ENCODE measurements at places on chromosomes 2 and 18. TPM values are rescaled to one million over a fixed set of nuclear protein-coding genes. Genes with fewer than 3 reads are reported as not detected.

GRCh38 chr2:133718688-133719201 is 150.5 kb upstream of the NCKAP5 start:
- DNase-seq = no peak
- H3K27me3 ChIP-seq = no peaks in the 10 kb centered on the region
- H3K4me3 ChIP-seq = no peak overlapping the region
- H3K36me3 ChIP-seq = no peaks in the 10 kb centered on the region

GRCh38 chr18:48481092-48481491 is 57.7 kb upstream of the CTIF start:
- peaks cover under 1% of the 10 kb centered on the region for H3K4me1 ChIP-seq
- no peak overlapping the region for H3K4me3 ChIP-seq
- peaks cover 3% of the 10 kb centered on the region for H3K36me3 ChIP-seq
- no peak overlapping the region for H3K27ac ChIP-seq

- peaks cover 9% of the 10 kb centered on the region for H3K36me3 ChIP-seq
- DNase-seq = no peak
- H3K4me3 ChIP-seq = no peak overlapping the region
- H3K27ac ChIP-seq = no peak overlapping the region
- no peaks in the 10 kb centered on the region for H3K27me3 ChIP-seq
These were observed 197.2 kb downstream of the GLI2 start for GRCh38 chr2:120932881-120933280.

GRCh38 chr2:33129263-33130053 is 182.7 kb downstream of the LTBP1 start:
- H3K4me3 ChIP-seq = no peak overlapping the region
- peaks cover 8% of the 10 kb centered on the region for H3K4me1 ChIP-seq
- no peaks in the 10 kb centered on the region for H3K36me3 ChIP-seq

- peaks cover 91% of the 10 kb centered on the region for H3K36me3 ChIP-seq
- DNase-seq = peak; percentile 80
- H3K4me3 ChIP-seq = peak overlapping the region; percentile 66
- H3K27ac ChIP-seq = peak overlapping the region; percentile 99
- H3K27me3 ChIP-seq = no peaks in the 10 kb centered on the region
These were observed 13.1 kb downstream of the CFLAR start for GRCh38 chr2:201128933-201129505.

- H3K27ac ChIP-seq = no peak overlapping the region
- no peaks in the 10 kb centered on the region for H3K4me1 ChIP-seq
- no peaks in the 10 kb centered on the region for H3K27me3 ChIP-seq
- no peak for DNase-seq
These were observed 812.5 kb downstream of the DCC start for GRCh38 chr18:53152476-53152875.

- no peak for DNase-seq
- peaks cover 5% of the 10 kb centered on the region for H3K36me3 ChIP-seq
- H3K4me3 ChIP-seq = peak overlapping the region; percentile 48
- no peak overlapping the region for H3K27ac ChIP-seq
- no peaks in the 10 kb centered on the region for H3K27me3 ChIP-seq
These were observed 335.1 kb downstream of the SETBP1 start for GRCh38 chr18:45015788-45016128.

DNA sequence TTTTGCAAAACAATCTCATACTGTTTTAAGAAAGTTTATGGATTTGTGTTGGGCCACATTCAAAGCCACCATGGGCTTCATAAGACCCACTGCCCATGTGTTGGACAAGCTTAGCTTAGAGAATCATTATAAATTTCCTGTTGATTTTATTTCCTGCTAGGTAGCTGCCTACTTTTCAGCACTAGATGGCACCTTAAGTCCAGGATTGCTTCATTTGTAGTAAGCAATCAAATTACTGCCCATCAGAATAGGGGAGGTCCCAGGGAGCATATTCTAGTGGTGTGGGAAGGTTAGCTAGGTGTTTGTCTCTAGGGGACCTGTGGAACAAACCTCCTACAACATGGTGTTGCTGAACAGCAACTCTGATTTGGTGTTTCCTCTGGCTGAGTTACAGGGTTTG is 11.0 kb upstream of the DCDC2C start:
- H3K4me1 ChIP-seq = no peaks in the 10 kb centered on the region
- no peaks in the 10 kb centered on the region for H3K36me3 ChIP-seq
- no peak overlapping the region for H3K4me3 ChIP-seq
- DNase-seq = peak; percentile 5

DNA sequence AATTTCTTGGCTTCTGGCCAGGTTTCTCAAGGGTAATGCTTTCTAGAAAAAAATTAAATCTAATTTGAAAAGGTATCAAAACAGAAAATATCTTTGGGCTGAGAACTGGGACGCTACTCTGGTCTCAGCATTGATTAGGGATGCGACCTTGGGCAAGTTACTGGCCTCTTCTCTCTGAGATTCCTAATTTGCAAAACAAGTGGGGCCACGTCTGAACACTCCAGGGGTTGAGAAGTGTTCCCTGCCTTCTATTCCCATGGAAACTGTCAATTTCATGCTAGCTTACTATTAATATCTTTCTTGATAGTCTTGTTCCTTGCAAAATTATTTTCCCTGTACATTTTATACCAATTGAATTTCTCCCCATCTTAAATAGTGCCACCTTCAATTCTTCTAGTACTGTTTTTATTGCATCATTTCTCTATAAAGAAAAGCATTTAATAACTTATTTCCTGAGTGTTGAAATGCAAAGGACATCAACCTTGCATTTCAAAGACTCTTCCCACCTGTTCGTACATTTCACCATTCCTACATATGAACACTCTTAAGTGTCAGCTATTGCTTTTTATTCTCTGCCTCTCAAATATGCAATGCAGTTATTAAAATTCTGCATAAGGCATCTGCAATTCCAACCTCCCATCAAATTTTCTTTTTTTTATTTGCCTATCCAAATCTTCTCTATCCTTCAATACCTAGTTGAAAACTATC is 118.3 kb upstream of the DSEL start:
- no peaks in the 10 kb centered on the region for H3K27me3 ChIP-seq
- no peaks in the 10 kb centered on the region for H3K36me3 ChIP-seq
- DNase-seq = no peak
- no peak overlapping the region for H3K4me3 ChIP-seq

GRCh38 chr2:17413036-17413435 is 105.2 kb downstream of the RAD51AP2 start:
- no peaks in the 10 kb centered on the region for H3K4me1 ChIP-seq
- H3K27ac ChIP-seq = no peak overlapping the region
- DNase-seq = no peak
- H3K27me3 ChIP-seq = no peaks in the 10 kb centered on the region
- H3K4me3 ChIP-seq = no peak overlapping the region

GRCh38 chr2:145748927-145749326 is 1229.0 kb upstream of the ZEB2 start:
- H3K27ac ChIP-seq = no peak overlapping the region
- H3K36me3 ChIP-seq = peaks cover 9% of the 10 kb centered on the region
- H3K4me3 ChIP-seq = no peak overlapping the region
- peaks cover 55% of the 10 kb centered on the region for H3K4me1 ChIP-seq

DNA sequence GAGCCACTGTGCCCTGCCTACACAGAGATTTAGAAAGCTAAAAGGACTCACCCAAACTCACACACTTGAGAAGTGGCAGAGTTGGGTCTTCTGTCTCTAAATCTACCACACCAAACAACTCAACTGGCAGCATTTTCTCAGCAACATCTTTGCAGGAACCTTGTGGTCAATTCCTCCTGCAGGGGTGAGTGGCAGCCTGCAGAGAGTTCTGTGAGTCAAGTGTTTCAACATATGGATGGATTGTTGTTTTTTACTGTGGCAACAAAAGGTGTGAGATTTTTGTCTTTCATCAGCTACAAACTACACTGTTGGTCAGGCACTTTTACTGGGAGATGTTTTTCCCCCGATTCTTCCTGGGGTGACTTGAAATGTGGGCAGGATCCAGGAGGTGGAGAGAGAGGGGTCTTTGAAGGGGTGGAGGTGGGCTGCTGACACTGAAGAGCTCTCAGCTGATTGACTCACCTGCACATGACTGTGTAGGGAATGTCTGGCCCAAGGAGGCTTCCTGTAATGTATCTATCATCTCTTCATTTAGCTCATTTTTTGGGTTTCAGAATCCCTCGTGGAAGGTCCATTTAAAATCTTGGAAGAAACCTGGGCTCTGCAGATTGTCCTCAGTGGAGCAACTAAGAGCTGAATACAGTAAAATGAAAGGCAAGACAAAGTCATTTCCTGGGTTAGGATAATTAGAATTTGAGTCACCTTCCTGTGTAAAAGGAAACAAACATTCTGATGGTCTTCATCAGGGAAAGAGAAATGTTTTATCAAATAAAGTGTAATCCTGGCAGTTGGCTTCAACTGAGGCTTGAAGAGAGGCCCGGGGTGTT is 98.6 kb downstream of the MSH2 start:
- H3K36me3 ChIP-seq = no peaks in the 10 kb centered on the region
- no peak overlapping the region for H3K27ac ChIP-seq
- no peak for DNase-seq
- H3K4me1 ChIP-seq = no peaks in the 10 kb centered on the region

- no peak for DNase-seq
- no peak overlapping the region for H3K27ac ChIP-seq
- H3K27me3 ChIP-seq = no peaks in the 10 kb centered on the region
- no peak overlapping the region for H3K4me3 ChIP-seq
These were observed 39.5 kb downstream of the ATP9B start for GRCh38 chr18:79108549-79109215.

DNA sequence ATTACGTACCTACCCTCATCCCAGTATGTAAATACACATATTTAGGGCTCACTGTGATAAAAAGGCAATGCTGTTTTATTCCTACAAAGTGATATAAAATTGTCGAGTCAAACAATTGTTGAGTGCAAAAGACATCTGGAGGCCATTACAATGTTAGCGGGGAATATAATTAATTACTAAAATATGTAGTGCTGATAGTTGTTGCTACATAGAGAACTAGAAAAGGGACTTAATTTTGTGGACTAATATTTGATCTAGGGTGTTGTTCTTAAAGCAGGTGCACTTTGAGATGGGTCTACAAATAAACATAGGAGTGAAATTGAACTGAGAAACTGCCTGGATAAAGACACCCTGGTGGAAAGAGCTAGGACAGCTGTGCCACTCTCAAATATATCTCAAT is 300.1 kb downstream of the NOL4 start:
- H3K4me3 ChIP-seq = no peak overlapping the region
- no peak for DNase-seq
- no peaks in the 10 kb centered on the region for H3K4me1 ChIP-seq
- no peak overlapping the region for H3K27ac ChIP-seq
- no peaks in the 10 kb centered on the region for H3K27me3 ChIP-seq

DNA sequence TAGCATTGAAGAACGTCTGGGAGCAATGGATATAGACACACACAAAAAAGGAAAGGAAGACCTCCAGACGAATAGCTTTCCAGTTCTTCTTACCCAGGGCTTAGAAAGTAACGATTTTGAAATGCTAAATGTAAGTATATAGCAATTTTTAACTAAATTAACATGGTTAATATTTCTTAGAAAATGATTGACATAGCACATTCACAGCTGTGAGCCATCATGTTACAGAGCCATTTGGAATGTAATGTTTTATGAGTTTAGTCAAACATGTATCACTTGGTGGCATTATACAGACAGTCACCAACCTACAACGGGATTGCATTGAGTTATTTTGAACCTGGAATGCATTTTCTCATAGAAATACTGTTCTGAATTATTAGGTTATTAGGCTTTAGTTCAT is 35.1 kb downstream of the WDR43 start:
- no peaks in the 10 kb centered on the region for H3K27me3 ChIP-seq
- peaks cover 82% of the 10 kb centered on the region for H3K36me3 ChIP-seq
- no peak overlapping the region for H3K27ac ChIP-seq
- H3K4me1 ChIP-seq = no peaks in the 10 kb centered on the region
- no peak for DNase-seq

GRCh38 chr18:44180683-44181082 is 500.0 kb upstream of the SETBP1 start:
- H3K36me3 ChIP-seq = no peaks in the 10 kb centered on the region
- no peaks in the 10 kb centered on the region for H3K27me3 ChIP-seq
- no peak for DNase-seq
- H3K27ac ChIP-seq = no peak overlapping the region

DNA sequence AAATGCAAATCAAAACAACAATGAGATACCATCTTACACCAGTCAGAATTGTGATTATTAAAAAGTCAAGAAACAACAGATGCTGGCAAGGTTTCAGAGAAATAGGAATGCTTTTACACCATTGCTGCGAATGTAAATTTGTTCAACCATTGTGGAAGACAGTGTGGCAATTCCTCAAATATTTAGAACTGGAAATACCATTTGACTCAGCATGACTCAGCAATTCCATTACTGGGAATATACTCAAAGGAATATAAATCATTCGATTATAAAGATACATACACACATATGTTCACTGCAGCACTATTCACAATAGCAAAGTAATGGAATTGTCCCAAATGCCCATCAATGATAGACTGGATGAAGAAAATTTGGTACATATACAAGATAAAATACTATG is 516.7 kb downstream of the ERBB4 start:
- H3K27ac ChIP-seq = no peak overlapping the region
- no peaks in the 10 kb centered on the region for H3K36me3 ChIP-seq
- H3K4me1 ChIP-seq = peaks cover 9% of the 10 kb centered on the region

- H3K27me3 ChIP-seq = no peaks in the 10 kb centered on the region
- no peak overlapping the region for H3K4me3 ChIP-seq
- no peak overlapping the region for H3K27ac ChIP-seq
- no peak for DNase-seq
- H3K4me1 ChIP-seq = peaks cover 47% of the 10 kb centered on the region
These were observed 74.7 kb upstream of the PPM1B start for GRCh38 chr2:44093970-44094369.

- DNase-seq = no peak
- no peaks in the 10 kb centered on the region for H3K4me1 ChIP-seq
- no peak overlapping the region for H3K4me3 ChIP-seq
- peaks cover 100% of the 10 kb centered on the region for H3K27me3 ChIP-seq
These were observed 77.4 kb downstream of the TWIST2 start for GRCh38 chr2:238925281-238925680.

GRCh38 chr18:3982541-3982940 is 472.6 kb downstream of the DLGAP1 start:
- peaks cover 32% of the 10 kb centered on the region for H3K4me1 ChIP-seq
- no peaks in the 10 kb centered on the region for H3K27me3 ChIP-seq
- no peak overlapping the region for H3K27ac ChIP-seq
- H3K4me3 ChIP-seq = no peak overlapping the region
- DNase-seq = no peak

Gene OTOS
- not detected for total RNA-seq

Gene CRYBA2
- not detected for total RNA-seq

Gene PRKAG3
- not detected for total RNA-seq
